Liver (tissue), 10 donors: ENCODE measurements at places on chromosomes 7 and 10. TPM values are rescaled to one million over a fixed set of nuclear protein-coding genes. Genes with fewer than 3 reads are reported as not detected.
A peak's percentile ranks its signal among the peaks of the same experiment; 100 is the strongest.

- no peaks in the 10 kb centered on the region for H3K27me3 ChIP-seq
- H3K4me3 ChIP-seq: no peak overlapping the region
- H3K4me1 ChIP-seq: no peaks in the 10 kb centered on the region
- no peak overlapping the region for H3K27ac ChIP-seq
- DNase-seq: no peak
- H3K36me3 ChIP-seq: peaks cover 3% of the 10 kb centered on the region
Observed at GRCh38 chr10:92231196-92231595, 59.7 kb downstream of the CPEB3 start.

DNA sequence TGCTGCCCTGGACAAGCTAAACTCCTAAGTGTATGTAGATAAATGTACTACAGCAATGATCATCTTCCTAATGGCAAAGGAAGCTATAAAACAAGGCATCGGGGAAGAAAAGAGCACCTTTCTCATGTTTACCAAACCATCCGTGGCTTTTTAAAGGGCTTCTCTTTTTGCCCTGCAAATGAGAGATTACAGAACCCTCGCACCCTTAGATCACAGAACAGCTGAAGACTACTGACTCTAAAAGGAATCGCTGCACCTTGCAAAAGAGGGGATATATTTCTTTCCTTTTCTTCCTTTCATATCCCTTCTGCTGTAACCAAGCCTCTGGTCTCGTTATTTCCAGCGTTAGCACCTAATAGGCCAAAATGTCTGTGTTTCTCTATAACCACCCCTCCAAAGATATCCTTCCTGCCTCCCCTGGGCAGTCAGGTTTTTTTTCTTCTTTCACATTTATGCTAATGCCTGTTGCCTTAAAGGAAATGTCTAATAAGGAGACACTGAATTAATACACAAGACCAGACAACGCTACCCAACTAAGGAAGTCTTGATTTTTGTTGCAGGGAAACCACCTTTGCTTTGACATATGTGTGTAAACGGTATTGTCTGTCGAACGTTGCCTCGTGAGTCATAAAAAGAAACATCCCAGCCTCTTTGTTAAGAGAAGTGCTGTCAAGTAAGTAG lies 10.5 kb downstream of the ST8SIA6 start:
- H3K27me3 ChIP-seq: no peaks in the 10 kb centered on the region
- no peak overlapping the region for H3K4me3 ChIP-seq
- no peak for DNase-seq

Gene RHOBTB1
- 2.7 TPM for polyA plus RNA-seq

DNA sequence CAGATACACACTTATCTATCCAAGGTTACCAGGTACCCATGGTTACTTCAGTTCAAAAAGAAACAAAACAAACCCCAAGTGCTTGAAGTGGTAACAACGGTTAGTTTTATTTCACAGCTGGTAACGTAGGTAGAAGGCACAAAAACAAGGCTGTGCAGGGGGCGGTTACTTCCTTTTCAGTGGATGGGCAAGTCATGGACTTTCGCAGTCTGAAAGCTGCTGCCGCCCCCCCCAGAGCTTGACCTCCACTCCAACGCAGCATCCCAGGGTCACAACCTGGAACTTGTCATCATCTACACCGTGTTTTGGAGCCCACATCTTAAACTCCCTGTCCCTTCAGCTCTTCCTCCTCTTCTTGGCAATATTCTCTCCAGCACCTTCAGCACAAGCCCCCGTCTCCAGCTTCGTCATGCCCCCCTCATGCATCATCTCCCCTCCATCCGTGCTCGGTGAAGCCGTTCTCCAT lies 181.2 kb upstream of the ITGB1 start:
- H3K4me1 ChIP-seq: no peaks in the 10 kb centered on the region
- DNase-seq: no peak
- no peaks in the 10 kb centered on the region for H3K36me3 ChIP-seq
- no peak overlapping the region for H3K4me3 ChIP-seq
- no peaks in the 10 kb centered on the region for H3K27me3 ChIP-seq

DNA sequence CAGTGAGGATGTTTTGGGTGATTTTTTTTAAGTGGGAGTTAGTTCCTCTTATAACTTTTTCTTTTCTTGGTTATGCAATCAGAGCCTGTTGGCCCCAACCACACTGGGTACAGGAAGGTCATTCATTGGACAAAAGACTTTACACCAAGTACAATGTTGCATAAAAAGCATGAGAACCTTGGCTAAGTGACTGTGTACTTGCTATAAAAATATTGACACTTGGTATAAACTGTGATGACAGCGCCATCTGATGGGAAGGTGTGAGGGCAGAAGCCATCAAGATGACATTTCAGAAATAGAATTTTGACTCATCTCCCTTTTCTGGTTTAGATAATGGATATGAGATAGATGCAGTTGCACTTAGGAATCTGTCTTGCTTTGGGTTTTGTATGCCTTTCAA lies 126.4 kb upstream of the CCDC6 start:
- no peak overlapping the region for H3K4me3 ChIP-seq
- no peaks in the 10 kb centered on the region for H3K4me1 ChIP-seq
- no peaks in the 10 kb centered on the region for H3K27me3 ChIP-seq
- no peak for DNase-seq
- H3K27ac ChIP-seq: no peak overlapping the region

Gene JAZF1
- polyA plus RNA-seq: 4.1 TPM

DNA sequence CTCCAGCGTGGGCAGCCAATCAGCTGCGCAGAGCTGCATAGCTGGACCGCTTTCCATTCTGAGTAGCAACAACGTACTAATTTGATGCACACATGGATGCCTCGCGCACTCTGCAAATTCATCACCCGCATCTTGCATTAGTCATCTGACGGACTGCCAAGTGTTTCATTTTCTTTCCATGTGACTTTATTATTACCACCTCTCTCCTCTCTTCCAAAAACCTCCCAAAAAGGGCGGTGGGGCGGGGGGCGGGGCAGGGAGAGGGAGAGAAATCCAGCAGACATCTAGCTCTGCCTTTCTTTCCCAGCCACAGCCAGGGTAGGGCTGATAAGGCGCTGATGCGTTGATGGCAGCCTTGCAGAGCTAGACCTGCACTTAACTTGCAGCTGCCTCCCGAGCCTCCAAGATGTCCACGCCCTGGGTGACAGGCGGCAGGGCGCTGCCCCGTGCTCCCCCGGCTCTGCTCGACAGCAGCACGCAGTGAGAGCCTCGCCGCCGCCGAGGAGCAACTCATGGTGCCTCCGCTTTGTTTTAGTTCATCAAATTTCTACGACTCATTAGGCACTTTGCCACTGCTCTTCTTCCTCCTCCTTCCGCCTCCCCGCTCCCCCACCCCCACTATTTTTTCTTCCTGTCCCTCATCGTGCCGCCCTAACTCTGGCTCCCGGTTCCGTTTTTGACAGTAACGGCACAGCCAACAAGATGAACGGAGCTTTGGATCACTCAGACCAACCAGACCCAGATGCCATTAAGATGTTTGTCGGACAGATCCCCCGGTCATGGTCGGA lies 147.3 kb downstream of the CELF2 start:
- H3K27me3 ChIP-seq: peaks cover 3% of the 10 kb centered on the region
- no peak for DNase-seq
- H3K4me3 ChIP-seq: no peak overlapping the region
- no peaks in the 10 kb centered on the region for H3K36me3 ChIP-seq
- peak overlapping the region; percentile 75 for H3K27ac ChIP-seq
- peaks cover 4% of the 10 kb centered on the region for H3K4me1 ChIP-seq

Gene KIAA1549
- 0.13 TPM for polyA plus RNA-seq

Gene PRXL2A
- polyA plus RNA-seq: 87.4 TPM

GRCh38 chr7:105934572-105935185 lies 28.4 kb upstream of the CDHR3 start:
- peaks cover 2% of the 10 kb centered on the region for H3K4me1 ChIP-seq
- no peak for DNase-seq
- H3K27ac ChIP-seq: no peak overlapping the region
- no peak overlapping the region for H3K4me3 ChIP-seq
- H3K27me3 ChIP-seq: no peaks in the 10 kb centered on the region
- H3K36me3 ChIP-seq: no peaks in the 10 kb centered on the region

DNA sequence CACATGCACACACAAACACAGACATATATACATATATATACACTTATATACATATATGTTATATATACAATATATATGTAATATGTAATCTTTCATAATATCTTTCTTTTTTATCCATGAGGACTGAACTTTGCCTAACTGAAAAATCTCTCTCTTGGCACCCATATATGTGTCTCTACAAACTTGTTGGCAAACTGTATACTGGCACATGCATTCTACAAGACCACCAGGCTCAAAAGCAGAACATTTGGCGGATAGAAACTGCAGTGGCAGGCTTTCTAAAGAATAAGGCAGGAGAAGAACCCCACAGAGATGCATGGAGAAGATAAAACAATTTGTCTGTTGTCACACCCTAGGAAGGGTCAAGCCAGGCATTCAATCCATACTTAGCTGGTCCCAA lies 165.3 kb downstream of the NRG3 start:
- H3K27me3 ChIP-seq: no peaks in the 10 kb centered on the region
- no peak overlapping the region for H3K4me3 ChIP-seq
- no peak for DNase-seq

Gene TRPV6
- 0.32 TPM for polyA plus RNA-seq

Gene LRRD1
- polyA plus RNA-seq: not detected

GRCh38 chr7:4269086-4269485 lies 413.0 kb upstream of the FOXK1 start:
- H3K4me3 ChIP-seq: no peak overlapping the region
- no peaks in the 10 kb centered on the region for H3K36me3 ChIP-seq
- H3K4me1 ChIP-seq: no peaks in the 10 kb centered on the region
- DNase-seq: no peak
- no peak overlapping the region for H3K27ac ChIP-seq

GRCh38 chr7:27064661-27065060 lies 31.1 kb downstream of the HOXA1 start:
- no peaks in the 10 kb centered on the region for H3K36me3 ChIP-seq
- no peak overlapping the region for H3K27ac ChIP-seq
- no peaks in the 10 kb centered on the region for H3K27me3 ChIP-seq
- no peak overlapping the region for H3K4me3 ChIP-seq
- DNase-seq: no peak

Gene ZFYVE27
- polyA plus RNA-seq: 10.2 TPM

GRCh38 chr10:87861953-87862678 lies 1.2 kb downstream of the KLLN start:
- H3K27me3 ChIP-seq: no peaks in the 10 kb centered on the region
- H3K36me3 ChIP-seq: no peaks in the 10 kb centered on the region
- peak overlapping the region; percentile 75 for H3K4me3 ChIP-seq

Gene PIP
- polyA plus RNA-seq: not detected

Gene ACSM6
- polyA plus RNA-seq: not detected

DNA sequence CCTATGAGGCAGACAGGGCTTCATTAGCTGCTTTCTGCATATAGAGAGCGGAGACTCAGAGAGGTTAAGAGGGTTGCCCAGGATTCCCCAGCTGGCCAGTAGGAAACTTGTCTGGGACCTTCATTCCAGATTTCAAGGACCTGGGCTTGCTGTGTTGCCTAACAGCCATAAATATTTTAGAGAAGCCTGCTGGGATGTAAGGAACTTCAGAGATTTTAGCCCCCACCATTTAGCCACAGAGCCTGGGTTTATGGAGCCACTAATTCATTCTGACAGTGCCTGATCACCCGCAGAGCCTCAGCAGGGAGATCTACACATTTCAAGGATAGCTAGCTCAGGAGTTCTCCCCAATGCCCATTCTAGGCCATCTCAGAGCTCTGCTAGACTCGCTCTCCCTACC lies 56.6 kb upstream of the TRUB1 start:
- H3K36me3 ChIP-seq: no peaks in the 10 kb centered on the region
- no peak for DNase-seq
- H3K4me3 ChIP-seq: no peak overlapping the region

DNA sequence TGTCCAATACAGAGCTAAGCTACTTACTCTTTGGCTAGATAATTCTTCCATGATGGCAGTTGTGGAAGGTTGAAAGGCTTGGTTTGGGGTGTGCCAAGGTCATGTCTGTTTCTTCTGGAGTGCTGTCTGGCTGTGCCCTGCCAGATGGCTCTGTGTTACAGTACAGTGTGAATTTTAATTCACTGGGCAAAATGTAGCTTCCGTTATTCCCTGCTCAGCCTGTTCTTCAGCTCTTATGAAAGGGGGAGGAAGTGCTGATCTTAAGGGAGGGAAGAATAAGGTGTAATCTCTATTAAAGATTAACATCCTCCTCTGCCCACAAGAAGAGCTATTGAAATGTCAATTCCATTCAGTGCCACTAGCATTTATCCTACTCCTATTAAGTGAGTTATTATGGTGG lies 52.2 kb downstream of the SND1 start:
- peaks cover 64% of the 10 kb centered on the region for H3K36me3 ChIP-seq
- H3K4me1 ChIP-seq: no peaks in the 10 kb centered on the region
- no peak overlapping the region for H3K4me3 ChIP-seq
- H3K27me3 ChIP-seq: no peaks in the 10 kb centered on the region
- no peak overlapping the region for H3K27ac ChIP-seq

Gene FOXI2
- 0.01 TPM for polyA plus RNA-seq

GRCh38 chr10:70335246-70335613 lies 47.2 kb downstream of the LRRC20 start:
- H3K27ac ChIP-seq: no peak overlapping the region
- H3K4me3 ChIP-seq: no peak overlapping the region
- no peak for DNase-seq
- H3K4me1 ChIP-seq: peaks cover 8% of the 10 kb centered on the region
- H3K36me3 ChIP-seq: no peaks in the 10 kb centered on the region

GRCh38 chr7:48101352-48101751 lies 12.3 kb downstream of the UPP1 start:
- H3K4me3 ChIP-seq: no peak overlapping the region
- DNase-seq: no peak
- peaks cover 37% of the 10 kb centered on the region for H3K36me3 ChIP-seq
- H3K27ac ChIP-seq: no peak overlapping the region
- no peaks in the 10 kb centered on the region for H3K27me3 ChIP-seq

DNA sequence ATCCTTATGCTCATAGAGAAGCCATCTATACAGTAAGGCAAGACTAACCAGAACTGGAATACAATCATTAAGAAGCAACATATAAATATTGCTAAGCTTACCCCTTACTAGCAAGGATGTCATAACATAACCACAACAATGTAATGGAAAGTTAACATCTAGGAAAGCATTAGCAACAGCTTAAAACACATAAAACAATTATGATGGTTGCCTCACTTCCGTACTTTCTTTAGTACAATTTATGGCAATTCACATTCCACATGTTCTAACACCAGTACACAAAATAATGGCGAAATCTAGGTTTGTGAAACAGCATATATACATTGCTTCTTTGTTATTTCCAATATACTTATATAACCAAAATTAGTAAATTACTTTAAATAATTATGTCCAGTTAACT lies 195.0 kb downstream of the AHR start:
- peaks cover 6% of the 10 kb centered on the region for H3K4me1 ChIP-seq
- no peaks in the 10 kb centered on the region for H3K36me3 ChIP-seq
- H3K27me3 ChIP-seq: no peaks in the 10 kb centered on the region
- DNase-seq: no peak
- H3K27ac ChIP-seq: no peak overlapping the region
